ENCODE measurements at places on chromosomes 1 and 21.
A peak's percentile ranks its signal among the peaks of the same experiment; 100 is the strongest.

DNA sequence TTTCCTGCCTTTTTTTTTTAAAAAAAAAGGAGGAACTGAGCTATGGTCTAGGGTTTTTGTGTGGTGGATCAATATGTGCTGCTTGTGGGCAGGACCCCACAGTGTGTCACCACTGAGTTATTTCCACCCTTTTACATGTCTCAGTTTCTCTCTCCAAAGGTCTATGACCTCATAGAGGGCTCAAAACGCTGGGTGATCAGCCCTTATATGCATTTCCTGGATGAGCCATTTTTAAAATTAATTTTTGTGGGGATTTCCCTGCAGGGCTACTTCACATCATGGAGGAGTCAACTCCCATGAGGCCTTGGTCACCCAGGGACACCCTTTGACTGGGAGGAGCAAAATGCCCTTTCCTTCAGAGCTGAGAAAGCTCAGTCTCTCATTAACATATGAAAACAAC lies 20.7 kb upstream of the HAO2 start:
- ATAC-seq, result peak; percentile 33

GRCh38 chr1:93221913-93222312 lies 41.4 kb downstream of the CCDC18 start:
- ATAC-seq, result no peak

DNA sequence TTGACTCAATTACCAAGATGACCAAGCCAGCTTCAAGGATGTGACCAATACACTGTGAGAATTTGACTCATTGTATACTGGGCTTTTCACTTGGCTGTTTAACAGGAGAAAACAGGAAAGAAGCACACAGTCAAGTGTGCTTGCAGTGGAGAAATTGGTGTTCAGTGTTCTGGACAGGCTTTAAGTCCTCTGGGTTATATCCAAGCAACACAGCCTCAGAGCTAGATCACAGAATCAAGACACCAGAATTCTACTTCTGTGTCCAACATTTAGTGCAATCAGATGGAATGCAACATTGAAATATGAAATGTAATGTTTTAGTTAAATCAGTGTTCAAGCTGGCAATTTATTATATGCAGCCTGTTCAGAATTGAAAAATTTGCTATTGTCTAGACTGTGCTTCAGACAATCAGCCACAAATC lies 694.4 kb downstream of the LTN1 start:
- no peak for ATAC-seq

GRCh38 chr1:232873412-232873811 lies 68.2 kb downstream of the MAP10 start:
- ATAC-seq, result no peak

GRCh38 chr21:42406201-42406621 lies 2.5 kb downstream of the UBASH3A start:
- ATAC-seq, result no peak

DNA sequence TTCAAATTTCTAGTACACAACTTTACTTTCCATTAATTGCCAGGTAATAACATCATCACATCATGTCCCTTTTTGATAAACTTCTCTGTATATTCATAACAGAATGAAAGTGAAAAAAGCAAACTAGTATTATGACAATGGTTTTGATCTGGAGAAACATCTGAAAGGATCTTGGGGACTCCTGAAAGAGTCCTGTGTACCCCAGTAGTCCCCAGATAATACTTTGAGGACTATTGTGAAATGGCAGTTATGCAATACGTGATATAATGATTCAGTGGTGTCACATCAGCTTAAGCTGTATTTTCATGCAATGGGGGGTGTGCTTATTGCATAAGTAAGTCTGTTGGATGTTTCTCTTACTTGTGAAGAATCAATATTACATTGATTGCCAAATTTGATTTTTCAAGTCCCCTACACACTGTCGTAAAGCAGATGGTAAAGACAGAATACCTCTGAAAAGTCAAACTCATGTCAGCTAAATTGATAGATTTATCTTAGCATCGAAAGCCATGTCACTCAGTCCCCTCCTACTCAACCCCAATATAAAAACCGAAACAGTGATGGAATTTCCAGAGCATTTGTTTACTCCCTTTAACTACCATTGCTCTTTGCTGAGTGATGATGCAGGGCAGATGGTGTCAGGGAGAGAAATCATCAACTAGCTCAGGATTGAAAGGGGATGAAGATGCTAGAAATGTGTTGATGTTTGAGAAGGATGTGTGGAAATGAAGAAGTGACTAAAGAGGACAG lies 146.7 kb upstream of the C1orf105 start:
- ATAC-seq, result no peak

DNA sequence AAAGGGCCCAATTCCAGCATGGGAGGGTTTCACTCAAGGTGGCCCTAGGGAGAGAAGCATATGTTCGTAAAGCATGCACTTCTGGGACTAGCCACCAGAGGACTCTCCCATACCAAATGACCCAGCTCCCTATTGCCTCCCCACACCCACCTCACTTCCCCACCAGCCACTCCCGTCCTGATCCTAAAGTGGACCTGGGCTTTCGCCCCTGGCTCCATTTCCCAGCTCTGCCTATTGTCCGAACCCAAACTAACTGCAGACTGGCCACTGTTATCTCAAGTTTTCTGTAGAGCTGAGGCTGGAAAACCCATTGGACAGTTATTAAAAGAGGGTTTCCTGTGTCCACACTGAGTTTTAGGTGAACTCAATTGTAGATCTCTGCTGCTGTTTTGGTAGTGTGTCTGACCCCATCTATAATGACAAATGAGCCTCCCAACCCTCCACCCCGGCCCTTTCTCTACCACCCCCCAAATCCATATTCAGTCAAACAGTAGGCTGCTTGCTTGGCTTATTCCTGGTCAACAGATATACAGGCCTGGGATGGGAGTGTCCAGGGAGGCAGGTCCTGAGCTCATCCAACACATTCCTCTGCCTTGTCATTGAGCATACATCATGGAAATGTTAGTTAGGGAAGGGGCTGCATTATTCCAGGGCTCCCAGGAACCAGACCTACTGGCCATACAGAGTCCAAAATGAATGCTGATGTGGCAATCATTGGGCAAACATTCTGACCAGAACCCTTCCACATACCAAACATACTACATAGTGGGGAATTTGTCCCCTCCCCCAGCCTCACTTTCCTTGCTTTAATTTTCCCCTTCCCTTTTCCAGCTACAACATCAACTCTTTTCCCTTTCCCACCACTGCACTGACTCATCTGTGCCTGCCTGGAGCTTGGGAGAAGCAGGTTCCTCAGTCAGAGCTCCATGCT lies 59.2 kb downstream of the ABCA4 start:
- peak; percentile 79 for ATAC-seq

GRCh38 chr1:44419901-44420300 lies 14.8 kb downstream of the RNF220 start:
- ATAC-seq, result no peak

DNA sequence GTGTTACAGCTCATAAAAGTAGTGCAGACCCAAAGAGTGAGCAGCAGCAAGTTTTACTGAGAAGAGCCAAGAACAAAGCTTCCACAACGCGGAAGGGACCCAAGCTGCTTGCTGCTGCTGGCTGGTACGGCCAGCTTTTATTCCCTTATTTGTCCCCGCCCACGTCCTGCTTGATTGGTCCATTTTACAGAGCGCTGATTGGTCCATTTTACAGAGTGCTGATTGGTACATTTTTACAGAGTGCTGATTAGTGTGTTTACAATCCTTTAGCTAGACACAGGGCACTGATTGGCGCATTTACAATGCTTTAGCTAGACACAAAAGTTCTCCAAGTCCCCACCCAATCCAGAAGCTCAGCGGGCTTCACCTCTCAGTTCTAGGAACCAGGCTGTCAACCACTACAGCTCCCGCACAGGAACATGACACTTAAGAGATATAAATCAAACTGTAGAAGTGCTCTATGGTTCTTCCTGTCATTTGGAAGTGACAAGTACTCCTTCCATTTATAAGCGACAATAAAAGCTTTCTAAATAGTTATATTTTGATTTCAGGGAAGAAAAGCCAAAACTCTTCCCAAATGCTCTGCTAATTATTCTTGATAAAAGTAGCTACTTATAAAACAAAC lies 28.5 kb downstream of the RNF115 start:
- no peak for ATAC-seq

GRCh38 chr1:65431111-65431705 lies 10.7 kb downstream of the LEPR start:
- no peak for ATAC-seq

- peak; percentile 78 for ATAC-seq
Observed at GRCh38 chr1:193614817-193615216, 428.4 kb upstream of the B3GALT2 start.

- peak; percentile 15 for ATAC-seq
Observed at GRCh38 chr1:183892351-183892793, 87.5 kb downstream of the RGL1 start.

GRCh38 chr1:215631489-215631888 lies 64.4 kb downstream of the KCTD3 start:
- peak; percentile 19 for ATAC-seq

- ATAC-seq, result no peak
Observed at GRCh38 chr1:227869851-227870305, 54.4 kb downstream of the PRSS38 start.

DNA sequence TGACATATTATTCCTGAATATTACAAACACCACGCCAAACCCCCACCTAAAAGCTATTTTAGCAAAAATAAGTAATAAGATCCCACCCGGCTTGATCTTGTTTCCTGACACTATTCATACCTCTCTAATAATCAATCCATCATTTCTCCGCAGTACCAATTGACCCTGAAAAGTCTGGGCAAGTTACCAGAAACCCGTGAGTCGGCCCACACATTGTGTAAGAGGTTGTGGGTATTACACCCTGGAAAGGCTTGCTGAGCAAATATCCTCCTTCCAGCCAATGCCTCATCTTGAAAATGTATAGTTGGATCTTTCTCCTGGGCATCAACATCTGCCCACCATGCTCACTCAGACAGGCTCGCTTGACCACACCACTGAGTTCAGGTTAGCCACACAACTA lies 451.0 kb downstream of the TTLL7 start:
- no peak for ATAC-seq

GRCh38 chr1:241999026-241999425 lies at the start of gene MAP1LC3C:
Gene MAP1LC3C, minus strand, starts transcription at chr1:241999098. Its CDS starts 90 bp downstream, at chr1:241999008.
- ATAC-seq, result no peak

DNA sequence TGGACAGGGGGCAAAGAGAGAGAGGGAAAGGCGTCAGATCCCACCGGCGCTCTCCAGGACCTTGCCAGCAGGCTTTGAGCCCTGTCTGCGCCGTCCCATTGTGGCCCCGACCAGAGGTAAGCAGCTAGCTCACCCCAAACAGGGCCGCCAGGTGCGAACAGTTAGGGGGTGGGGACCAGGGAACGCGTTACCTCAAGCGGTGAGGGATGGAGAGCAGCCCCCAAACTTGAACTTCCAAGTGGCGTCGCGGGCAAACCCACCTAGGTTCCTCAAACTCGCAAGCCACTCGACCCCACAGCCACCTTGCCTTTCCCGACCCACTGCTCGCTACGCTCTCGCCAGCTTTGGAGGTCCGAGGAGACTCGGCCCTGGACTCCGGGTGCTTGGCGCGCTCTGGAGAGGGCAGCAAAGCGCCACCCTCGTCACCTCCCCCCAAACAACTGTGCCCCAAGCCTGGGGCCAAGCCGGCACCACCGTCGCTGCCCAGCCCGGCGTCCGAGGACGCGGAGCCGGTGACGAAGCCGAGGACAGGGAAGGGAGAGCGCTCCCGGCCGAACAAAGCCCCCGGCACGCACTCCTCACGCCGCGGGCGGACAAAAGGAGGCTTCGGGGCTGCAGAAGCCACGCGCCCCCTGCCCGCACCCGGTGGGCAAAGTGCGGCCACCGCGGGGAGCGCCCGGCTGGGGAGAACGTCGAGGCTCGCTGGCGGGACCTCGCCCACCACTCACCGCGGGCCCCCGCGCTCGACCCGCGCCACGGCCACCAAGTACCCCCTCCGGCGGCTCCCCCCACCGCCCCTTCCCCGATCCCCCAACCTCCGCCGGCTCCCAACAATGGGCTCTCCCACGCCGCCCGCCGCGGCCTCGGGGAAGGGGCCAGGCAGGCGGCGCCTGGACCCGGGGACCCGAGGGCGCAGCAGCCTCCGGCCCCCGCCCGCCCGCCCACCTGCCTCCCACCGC lies 976 bp downstream of the SSBP3 start:
- ATAC-seq, result no peak

GRCh38 chr1:175385316-175385715 lies 192.7 kb upstream of the KIAA0040 start:
- ATAC-seq, result no peak

- ATAC-seq, result no peak
Observed at GRCh38 chr1:197976368-197976767, 59.2 kb downstream of the LHX9 start.

GRCh38 chr1:43968348-43968948 lies 1.4 kb upstream of the DPH2 start:
- no peak for ATAC-seq

DNA sequence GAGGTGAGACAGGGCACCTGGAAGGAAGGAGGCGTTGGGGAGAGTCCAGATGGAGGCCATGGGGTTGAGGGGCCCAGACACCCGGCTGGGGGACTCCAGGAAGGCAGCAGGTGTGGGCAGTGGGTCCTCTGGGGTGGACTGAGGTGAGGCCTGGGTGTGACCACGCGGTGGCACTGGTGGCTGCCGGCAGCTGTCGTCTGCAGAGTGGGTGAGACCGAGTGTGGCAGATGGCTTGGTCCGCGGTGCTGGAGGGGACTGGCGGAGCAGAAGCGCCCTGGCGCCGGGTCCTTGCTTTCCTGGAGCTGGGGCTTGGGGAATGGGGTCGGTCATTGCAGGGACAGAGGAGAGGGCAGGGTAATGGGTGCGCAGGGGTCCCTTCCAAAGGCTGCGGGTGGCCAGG lies 12.5 kb downstream of the AGRN start:
- peak; percentile 47 for ATAC-seq

DNA sequence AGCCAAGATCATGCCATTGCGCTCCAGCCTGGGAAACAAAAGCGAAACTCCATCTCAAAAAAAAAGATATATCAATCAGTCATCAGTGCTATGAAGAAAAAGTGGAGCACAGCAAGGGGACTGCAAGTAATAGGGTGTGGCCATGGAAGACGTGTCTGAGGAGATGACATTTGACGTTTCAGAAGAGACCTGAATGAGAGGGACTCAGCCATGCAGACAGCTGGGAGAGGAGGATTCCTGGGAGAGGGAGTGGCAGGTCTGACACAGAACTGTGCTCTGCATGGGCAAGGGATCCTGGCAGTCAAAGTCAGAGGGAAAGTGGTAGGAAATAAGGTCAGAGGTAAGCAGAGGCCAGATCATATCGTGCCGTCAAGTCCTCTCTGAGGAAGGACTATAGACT lies 3.3 kb downstream of the LAX1 start:
- peak; percentile 5 for ATAC-seq

GRCh38 chr1:21217812-21218596 lies 41.3 kb upstream of the EIF4G3 start:
- peak; percentile 43 for ATAC-seq

GRCh38 chr21:27339902-27340301 lies 373.0 kb upstream of the ADAMTS5 start:
- ATAC-seq, result peak; percentile 25
